ENCODE measurements at places on chromosomes 16 and 17.

GRCh38 chr17:16584273-16584995 lies 15.4 kb upstream of the ZNF287 start:
- DNase-seq: peak; percentile 82

DNA sequence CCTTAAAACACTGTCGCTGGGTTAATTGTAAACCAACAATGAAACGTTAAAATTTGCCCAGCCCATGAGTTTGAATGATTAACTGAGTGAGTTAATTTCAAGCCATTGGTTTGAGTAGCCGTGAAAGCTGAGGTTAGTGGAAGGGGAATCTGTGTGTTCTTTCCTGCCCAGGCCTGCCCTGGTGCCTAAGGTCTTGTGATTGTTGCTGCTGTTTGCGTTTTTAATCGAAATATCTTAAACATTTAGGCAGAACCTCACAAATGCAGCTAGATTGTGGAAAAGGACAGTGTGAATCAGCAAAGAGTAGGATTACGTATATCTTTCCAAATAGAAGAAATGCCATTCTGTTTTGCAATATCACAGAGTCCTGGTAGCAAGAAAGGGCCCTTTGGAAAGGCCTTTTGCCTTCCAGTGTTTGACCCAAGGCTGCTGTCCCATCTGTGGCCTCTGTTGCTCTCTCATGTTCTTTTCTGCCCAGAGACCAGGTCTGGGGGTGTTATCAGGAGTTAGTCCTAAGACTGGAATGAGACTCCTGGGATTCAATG lies 113.8 kb downstream of the MSI2 start:
- no peak for DNase-seq

DNA sequence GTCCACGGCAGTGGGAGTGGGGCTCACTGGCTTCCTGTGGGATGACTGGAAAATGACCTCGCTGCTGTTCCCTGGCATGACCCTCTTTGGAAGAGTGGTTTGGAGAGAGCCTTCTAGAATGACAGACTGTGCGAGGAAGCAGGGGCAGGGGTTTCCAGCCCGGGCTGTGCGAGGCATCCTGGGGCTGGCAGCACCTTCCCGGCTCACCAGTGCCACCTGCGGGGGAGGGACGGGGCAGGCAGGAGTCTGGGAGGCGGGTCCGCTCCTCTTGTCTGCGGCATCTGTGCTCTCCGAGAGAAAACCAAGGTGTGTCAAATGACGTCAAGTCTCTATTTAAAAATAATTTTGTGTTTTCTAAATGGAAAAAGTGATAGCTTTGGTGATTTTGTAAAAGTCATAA lies 7.8 kb upstream of the RNF213 start:
- peak; percentile 63 for DNase-seq

DNA sequence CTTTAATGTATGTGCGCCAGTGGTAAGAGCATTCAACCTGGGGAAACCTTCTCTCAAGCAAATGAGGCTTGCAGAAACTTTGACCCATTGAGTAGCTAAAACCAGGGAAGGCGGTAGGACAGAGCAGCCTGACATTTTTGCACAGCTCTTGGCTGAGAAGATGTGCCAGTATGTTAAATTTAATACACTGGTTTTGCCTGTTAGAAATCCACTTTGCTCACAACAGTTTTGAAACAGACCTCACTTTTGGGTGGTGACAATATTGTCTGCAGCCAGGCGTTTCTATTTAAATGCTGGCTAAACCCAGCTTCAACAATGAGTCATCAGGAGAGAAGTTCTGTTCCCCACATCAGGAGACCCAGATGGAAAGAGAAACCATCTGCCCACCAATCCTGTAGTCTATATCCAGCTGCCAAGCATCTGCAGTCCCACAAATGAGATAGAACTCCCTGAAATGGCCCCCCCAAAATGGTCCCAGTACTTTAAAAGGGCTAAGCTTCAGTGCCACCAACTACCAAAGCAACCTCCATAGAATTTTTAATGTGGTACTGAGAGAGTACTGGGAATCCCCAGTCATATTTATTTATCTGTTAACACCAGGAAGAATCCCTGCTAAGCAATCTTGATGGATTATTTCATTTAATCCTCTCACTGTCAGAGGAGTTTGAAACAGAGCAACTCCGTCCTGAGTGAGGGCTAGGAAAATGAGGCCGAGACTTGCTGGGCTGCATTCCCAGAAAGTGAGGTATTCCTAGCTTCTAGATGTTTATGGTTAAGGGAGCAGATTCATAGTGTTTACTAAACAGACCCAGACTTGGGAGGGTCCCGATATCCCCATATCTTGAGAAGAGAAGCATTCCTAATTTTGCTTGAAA lies 29.0 kb upstream of the CLEC3A start:
- no peak for DNase-seq

GRCh38 chr16:24826096-24826690 lies 19.6 kb upstream of the SLC5A11 start:
- DNase-seq: no peak

- no peak for DNase-seq
These were observed 56.9 kb upstream of the BRD7 start for GRCh38 chr16:50425648-50426047.

- DNase-seq: no peak
These were observed 41.7 kb downstream of the RMI2 start for GRCh38 chr16:11386791-11387546.

GRCh38 chr17:40467281-40467867 lies 24.1 kb downstream of the IGFBP4 start:
- DNase-seq: no peak

- no peak for DNase-seq
These were observed 882 bp upstream of the ATP6V0C start for GRCh38 chr16:2512735-2513404.

- DNase-seq: no peak
These were observed 424.5 kb upstream of the MON1B start for GRCh38 chr16:76766538-76766937.

DNA sequence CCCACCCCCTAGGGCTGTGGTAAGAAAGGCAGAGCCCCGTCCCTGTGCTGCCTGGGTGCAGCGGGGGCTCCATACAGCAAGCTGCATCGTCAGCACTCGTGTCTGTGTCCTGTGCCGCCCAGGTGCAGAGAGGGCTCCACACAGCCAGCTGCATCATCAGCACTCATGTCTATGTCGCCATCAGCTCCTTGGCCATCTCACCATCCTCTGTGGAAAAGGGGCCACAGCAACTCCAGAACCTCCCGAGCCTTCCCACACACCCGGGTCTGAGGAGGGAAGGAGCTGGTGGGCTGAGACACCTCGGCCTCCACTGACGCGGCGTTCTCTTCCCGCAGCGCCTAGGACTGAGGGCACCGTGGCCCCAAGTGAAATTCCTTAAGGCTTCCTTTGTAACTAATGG lies 72.9 kb upstream of the CHMP6 start:
- DNase-seq: no peak

- DNase-seq: no peak
These were observed 1.2 kb downstream of the TBX2 start for GRCh38 chr17:61400717-61401388.

GRCh38 chr17:66443166-66443565 lies 140.8 kb downstream of the PRKCA start:
- no peak for DNase-seq

DNA sequence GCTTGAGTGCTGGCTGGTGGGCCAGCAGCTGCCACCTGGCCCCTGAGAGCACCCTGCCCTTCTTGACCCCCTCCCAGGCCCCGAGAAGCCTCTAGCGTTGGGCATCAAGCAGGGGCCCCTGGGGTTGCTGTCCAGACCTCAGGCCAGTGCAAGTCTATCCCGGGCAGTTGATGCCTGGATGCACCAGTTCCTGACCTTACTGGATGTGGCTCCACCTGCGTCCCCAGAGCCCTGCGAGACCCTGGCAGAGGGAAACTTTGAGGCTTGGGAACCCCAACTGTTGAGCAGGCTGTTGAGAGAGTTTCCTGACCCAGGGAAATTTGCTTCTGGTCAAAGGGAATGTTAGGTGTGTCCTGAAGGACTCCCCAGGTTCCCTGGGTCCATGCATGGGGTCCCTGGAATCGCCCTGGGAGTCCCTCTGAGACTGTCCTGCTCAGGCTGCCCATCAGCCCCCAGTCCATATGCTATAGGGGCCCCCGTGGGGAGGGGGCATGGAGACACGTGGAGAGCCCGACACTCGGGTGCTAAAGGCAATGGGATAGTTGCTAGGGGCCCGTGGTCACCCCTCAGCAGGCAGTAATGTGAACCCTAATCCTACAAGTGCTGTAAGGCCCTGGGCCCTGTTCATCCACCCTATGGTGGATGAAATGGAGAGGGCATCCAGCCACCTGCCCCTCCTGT lies 46.4 kb downstream of the RAB11FIP4 start:
- no peak for DNase-seq

- no peak for DNase-seq
These were observed 119.0 kb upstream of the HS3ST2 start for GRCh38 chr16:22694887-22695382.

- DNase-seq: no peak
These were observed 8.7 kb downstream of the THRA start for GRCh38 chr17:40071313-40072039.

GRCh38 chr17:75075597-75076336 lies 12.0 kb upstream of the SLC16A5 start:
- no peak for DNase-seq

GRCh38 chr16:86033016-86033474 lies 134.1 kb downstream of the IRF8 start:
- DNase-seq: no peak

DNA sequence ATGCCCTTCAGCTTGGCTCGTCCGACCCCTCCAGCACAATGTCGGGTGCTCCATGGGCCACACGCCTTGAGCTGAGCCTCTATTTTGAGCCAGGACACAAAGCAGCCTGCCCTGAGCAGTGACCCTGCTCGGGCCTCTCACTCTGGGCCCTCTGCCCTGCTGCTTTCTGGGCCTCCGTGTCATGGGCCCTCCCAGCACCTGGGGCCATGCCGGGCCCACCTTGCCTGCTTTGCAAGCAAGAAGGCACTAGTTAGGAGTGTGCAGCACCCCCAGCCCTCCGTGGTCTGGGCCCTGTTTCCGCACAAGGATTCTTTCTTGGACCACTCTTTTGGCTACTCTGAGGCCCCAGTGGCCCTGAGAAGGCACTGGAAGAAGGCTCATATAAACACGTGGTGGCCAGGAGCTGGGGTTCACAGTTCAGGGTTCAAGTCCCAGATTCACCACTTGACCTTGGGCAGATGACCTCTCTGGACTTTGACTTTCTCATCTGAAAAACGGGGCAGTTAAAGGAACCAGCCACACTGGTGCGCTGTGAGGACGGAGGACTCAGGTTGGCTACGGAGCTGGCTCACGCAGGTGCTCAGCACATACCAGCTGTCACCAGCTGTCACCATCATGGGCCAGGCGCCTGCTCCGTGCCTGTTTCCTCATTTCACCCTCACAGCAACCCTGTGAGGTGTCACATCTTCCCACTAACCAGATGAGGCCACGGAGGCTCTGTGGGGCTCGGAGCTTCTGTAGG lies 166.0 kb upstream of the GSE1 start:
- DNase-seq: no peak

DNA sequence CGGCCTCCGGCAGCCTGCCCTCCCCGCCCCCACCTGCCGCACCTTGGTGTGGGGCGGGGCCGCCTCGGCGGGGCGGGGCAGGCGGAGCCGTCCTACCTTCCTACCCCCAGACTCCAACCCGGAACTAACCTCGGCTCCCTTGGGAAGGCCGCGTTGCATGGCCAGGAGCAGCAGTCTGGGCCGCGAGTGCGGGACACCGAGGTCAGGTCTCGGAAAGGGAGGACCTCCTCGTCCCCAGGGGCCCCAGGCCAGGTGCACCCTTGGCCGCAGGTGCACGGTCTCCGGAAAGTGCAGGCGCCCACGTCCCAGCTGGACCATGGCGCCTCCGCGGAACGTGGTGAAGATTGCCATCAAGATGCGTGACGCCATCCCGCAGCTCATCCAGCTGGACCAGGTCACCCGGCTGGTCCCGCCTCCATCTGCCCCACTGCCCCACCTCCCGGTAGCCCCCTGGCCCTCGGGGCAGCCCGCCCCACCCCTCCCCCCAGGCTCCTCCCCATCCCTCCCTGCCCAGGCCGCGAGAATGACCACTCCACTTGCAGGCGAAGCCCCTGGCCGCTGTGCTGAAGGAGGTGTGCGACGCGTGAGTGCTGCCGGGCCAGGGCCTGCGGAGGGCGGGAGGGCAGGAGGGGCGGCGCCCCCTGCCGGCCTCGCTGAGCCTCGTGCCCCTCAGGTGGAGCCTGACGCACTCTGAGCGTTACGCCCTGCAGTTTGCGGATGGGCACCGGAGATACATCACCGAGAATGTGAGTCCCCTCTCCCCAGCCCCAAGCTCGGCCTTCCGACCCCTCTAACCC lies at the start of gene ELMO3:
Gene ELMO3, plus strand, starts transcription at position 121 of the 797 bp plus-strand sequence. Its CDS starts 196 bp downstream, at position 317.
- DNase-seq: no peak

GRCh38 chr17:36864827-36865430 lies 72.3 kb upstream of the LHX1 start:
- no peak for DNase-seq

DNA sequence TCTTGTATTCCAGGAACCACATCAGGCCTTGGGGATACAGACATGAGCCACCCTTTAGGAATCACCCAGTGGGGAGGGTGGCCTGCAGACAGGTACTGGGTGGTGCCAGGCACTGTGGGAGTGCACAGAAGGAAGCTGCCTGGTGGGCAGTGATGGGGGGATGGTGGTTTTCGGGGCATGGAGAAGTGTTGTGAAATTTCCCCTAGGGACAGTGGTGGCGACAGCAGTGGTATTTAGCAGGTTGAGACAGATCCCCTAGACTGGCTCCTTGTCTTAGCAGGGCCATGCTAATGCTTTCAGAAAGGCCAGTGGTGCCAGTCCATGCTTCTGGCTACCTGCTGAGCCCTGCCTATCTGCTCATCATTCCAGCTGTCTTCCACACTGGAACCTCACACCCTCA lies 129.6 kb downstream of the SPACA3 start:
- DNase-seq: no peak

- DNase-seq: no peak
These were observed 164.3 kb upstream of the FOXF1 start for GRCh38 chr16:86346034-86346433.

DNA sequence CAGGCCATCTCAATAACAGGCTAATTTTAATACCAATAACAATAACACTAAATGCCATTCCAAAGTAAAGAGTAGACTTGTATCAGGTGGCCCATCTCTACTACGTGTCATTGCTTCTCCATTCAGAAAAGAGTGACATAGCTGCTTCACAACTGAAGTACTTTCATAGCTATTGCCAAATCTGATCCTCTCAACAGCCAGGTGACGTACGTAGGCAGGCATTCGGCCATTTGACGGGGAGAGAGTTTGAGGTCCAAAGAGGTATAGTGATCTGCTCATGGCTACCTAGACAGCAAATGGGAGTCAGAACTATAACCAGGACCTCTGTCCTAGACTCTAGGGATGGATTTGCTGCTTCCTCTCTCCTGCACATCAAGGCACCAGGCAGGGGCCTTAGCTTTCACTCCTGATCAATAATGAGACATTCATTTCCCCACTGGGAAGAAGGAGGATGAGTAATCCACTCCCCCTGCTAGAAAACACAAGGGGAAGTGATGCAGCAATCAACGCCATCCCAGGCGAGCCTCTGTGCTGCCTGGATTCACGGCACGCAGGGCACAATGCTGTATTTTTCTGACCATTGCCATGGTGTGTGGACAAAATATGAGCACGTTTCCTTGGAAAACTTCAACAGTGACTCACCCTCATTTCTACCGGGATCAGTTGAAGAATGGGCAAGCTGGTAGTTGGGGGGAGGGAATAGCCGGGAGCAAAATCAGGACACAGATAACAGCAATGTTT lies 80.9 kb downstream of the SPACA3 start:
- DNase-seq: no peak
